ENCODE measurements at places on chromosomes 7 and 10. TPM values are rescaled to one million over a fixed set of nuclear protein-coding genes. Genes with fewer than 3 reads are reported as not detected.

Gene UNCX
- total RNA-seq = not detected

Gene FKBP6
- not detected for total RNA-seq

Gene SFTPA1
- total RNA-seq = not detected

Gene GPR85
- 3.1 TPM for total RNA-seq

Gene SPOCK2
- total RNA-seq = 5.3 TPM

Gene TAS2R41
- total RNA-seq = not detected
